ENCODE measurements at places on chromosomes 3 and 15. TPM values are rescaled to one million over a fixed set of nuclear protein-coding genes. Genes with fewer than 3 reads are reported as not detected.

The LIPC gene
- total RNA-seq, result 0.28 TPM

The FOXP1 gene
- 263 TPM for total RNA-seq

The PLCH1 gene
- total RNA-seq, result 0.08 TPM

The GP9 gene
- total RNA-seq, result not detected

The KLHL40 gene
- not detected for total RNA-seq

The GATA2 gene
- total RNA-seq, result 13.7 TPM

The ZNF774 gene
- total RNA-seq, result 1.0 TPM

The SST gene
- total RNA-seq, result not detected

The KIF15 gene
- 4.7 TPM for total RNA-seq

The RBM6 gene
- total RNA-seq, result 62.4 TPM

The ACP3 gene
- total RNA-seq, result not detected

The PROS1 gene
- 0.08 TPM for total RNA-seq

The ZBED2 gene
- total RNA-seq, result 336 TPM

The FGF12 gene
- 0.18 TPM for total RNA-seq

The SLC2A2 gene
- total RNA-seq, result not detected

The ICE2 gene
- total RNA-seq, result 61.4 TPM

The NANOGP8 gene
- not detected for total RNA-seq

The PPP1R14D gene
- total RNA-seq, result not detected

The OR5K1 gene
- total RNA-seq, result not detected

The SLC24A5 gene
- not detected for total RNA-seq

The CCDC33 gene
- not detected for total RNA-seq

The ITIH1 gene
- total RNA-seq, result not detected

The CIAO2A gene
- total RNA-seq, result 45.4 TPM

The CPLX3 gene
- total RNA-seq, result 0.32 TPM

The SLCO2A1 gene
- not detected for total RNA-seq

The RNF168 gene
- 22.4 TPM for total RNA-seq

The GOLGA8T gene
- total RNA-seq, result not detected

The ADGRG7 gene
- not detected for total RNA-seq

The FES gene
- total RNA-seq, result 3.6 TPM

The FOXB1 gene
- 0.46 TPM for total RNA-seq

The LRRC49 gene
- total RNA-seq, result not detected

The LRTM1 gene
- not detected for total RNA-seq

The PLOD2 gene
- 0.21 TPM for total RNA-seq

The TMEM207 gene
- total RNA-seq, result not detected

The CLDN11 gene
- 0.32 TPM for total RNA-seq

The CPB1 gene
- 6.5 TPM for total RNA-seq

The REC114 gene
- total RNA-seq, result not detected

The C3orf49 gene
- not detected for total RNA-seq

The ALAS1 gene
- total RNA-seq, result 70.9 TPM

The ESYT3 gene
- total RNA-seq, result 0.13 TPM

The ATP13A5 gene
- not detected for total RNA-seq

The DGKG gene
- total RNA-seq, result 0.40 TPM

The GNB5 gene
- total RNA-seq, result 12.8 TPM

The SCG5 gene
- total RNA-seq, result 0.30 TPM

The CCR4 gene
- total RNA-seq, result 65.3 TPM

The CYP1A2 gene
- 0.08 TPM for total RNA-seq

The TTLL13 gene
- total RNA-seq, result not detected

The APOD gene
- not detected for total RNA-seq

The SKOR1 gene
- 0.34 TPM for total RNA-seq

The ALPK3 gene
- total RNA-seq, result 0.05 TPM

The NRG4 gene
- total RNA-seq, result 0.20 TPM

All from activated T-cell treated with anti-CD3 and anti-CD28 coated beads, Interleukin-2, amount 50 U/mL, for 4 hours (primary cell).